ENCODE measurements at places on chromosomes 1 and 21.

GRCh38 chr1:79745929-79746328 lies 739.4 kb upstream of the ADGRL4 start:
- no peak for DNase-seq

GRCh38 chr1:85137660-85138059 lies 63.2 kb downstream of the SYDE2 start:
- no peak for DNase-seq

DNA sequence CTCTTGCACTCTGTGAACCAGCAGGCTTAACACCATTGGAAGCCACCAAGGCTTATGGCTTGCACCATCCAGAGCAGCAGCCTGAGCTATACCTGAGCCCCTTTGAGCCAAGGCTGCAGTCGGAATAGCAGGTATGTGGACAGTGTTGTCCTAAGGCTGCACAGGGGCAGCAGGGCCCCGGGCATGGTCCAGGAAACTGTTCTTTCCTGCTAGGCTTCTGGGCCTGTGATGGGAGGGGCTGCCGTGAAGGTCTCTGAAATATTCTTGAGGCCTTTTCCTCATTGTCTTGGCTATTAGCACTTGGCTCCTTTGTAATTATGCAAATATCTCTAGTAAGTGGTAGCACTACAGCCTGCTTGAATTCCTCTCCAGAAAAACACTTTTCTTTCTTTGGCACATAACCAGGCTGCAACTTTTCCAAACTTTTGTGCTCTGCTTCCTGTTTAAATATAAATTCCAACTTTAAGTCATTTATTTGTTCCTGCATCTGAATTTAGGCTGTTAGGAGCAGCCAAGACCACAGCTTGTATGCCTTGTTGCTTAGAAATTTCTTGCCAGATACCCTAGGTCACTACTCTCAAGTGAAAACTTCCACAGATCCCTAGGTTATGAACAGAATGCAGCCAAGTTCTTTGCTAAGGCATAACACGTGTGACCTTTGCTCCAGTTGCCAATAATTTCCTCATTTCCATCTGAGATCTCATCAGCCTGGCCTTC lies 5.2 kb downstream of the KRTAP20-4 start:
- no peak for DNase-seq

GRCh38 chr1:94033849-94034248 lies 87.1 kb downstream of the ABCA4 start:
- no peak for DNase-seq

DNA sequence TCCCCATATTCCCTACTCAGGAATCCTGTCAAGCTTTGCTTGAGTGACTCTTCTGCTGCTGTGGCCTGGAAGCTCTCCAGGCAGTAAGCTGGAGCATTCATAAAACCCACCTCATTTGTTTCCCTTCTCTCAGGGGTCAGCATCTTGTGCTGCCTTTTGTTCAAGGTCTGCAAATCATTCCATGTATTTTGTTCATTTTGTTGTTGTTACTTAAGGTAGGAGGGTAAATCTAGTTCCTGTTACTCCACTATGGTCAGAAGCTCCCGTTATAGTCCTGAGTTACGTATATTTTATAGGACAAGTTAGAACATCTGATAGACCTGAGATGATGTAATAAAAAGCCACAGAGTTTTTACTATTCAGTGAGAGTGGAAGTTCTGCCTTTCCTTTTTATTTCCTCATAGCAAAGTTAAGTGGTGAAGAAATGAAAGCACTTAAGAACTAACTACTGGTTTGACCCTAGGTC lies 9.9 kb downstream of the SYNJ1 start:
- DNase-seq, result no peak

GRCh38 chr1:171220081-171220420 lies 28.2 kb upstream of the FMO1 start:
- no peak for DNase-seq

DNA sequence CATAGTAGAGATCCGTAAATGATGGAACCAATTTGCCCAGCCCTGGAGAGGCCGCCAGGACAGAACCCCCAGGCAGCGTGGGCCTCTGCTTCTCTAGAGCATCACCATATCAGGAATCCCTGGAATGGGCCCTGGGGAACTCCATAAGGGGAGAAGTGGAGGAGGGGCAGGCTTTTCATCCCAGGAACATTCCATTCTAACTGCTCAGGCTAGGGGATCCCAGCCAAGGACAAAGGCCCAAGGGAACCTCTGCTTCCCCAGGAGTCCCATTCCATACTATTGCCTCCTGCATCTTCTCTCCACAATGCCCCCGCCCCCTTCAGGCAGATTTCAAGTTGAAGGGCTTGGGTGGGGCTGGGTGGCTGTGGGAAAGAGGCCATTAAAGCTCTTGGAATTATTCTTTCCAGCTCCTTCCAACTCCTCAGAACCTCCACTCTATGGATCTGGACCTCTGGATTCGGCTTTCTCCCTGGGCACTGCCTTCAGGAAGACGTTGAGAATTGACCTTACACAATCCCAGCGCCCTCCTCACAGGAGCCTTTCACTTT lies 6.0 kb downstream of the TRNP1 start:
- no peak for DNase-seq

GRCh38 chr1:158115126-158115525 lies 65.6 kb upstream of the CD1D start:
- no peak for DNase-seq

Measured in activated CD4-positive, alpha-beta T cell treated with anti-CD3 and anti-CD28 coated beads for 24 hours (primary cell).